ENCODE measurements at places on chromosomes 5 and 9.

DNA sequence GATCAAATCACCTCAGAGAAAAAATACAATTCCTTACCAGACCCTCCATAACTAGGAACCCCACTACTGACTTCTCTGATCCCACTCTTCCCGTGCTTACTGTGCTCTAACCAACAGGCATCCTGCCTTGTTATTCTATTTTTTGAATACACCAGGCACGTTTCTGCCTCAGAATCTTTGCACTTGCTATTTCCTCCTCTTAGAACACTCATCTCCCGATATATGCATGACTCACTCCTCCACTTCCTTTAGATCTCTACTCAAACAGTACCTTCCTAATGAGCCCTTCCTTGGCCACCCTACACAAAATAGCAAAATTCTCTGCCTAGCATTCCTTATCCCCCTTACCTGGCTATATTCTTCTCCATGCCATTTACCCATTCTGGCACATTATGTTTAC, 43.9 kb downstream of the MAPKAP1 start:
- no peak for DNase-seq

GRCh38 chr5:127586811-127587210, 62.1 kb upstream of the CTXN3 start:
- DNase-seq = no peak

DNA sequence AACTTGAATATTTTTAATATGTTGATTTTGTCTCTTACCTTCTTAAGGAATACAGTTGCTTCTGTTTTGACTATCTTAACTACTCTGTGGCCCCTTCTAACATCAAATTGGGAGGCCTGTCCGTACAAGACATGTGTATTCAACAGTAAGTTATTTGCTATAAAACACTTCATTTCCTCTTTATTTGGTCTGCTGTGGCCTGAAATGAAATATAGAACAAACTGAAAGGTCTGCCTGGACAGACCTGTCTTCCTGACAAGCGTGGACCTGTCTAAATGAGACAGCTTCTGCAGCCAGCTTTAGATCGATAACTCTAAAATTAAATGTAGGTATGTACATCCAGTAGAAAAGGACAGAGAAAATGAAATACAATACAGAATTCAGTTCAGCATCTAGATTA, 2.2 kb upstream of the LPAR1 start:
- DNase-seq = no peak

DNA sequence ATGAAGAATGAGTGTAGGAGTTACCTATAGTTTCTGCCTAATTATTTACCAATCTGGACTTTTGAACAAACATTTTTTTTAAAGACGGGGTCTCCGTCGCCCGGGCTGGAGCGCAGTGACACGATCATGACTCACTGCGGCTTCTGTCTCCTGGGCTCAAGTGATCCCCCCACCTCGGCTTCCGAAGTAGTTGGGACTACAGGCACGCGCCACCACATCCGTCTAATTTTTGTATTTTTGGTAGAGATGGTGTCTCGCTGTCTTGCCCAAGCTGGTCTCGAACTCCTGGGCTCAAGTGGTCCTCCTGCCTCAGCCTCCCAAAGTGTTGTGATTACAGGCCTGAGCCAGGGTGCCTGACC, 1.5 kb downstream of the CTNNA1 start:
- DNase-seq = no peak

DNA sequence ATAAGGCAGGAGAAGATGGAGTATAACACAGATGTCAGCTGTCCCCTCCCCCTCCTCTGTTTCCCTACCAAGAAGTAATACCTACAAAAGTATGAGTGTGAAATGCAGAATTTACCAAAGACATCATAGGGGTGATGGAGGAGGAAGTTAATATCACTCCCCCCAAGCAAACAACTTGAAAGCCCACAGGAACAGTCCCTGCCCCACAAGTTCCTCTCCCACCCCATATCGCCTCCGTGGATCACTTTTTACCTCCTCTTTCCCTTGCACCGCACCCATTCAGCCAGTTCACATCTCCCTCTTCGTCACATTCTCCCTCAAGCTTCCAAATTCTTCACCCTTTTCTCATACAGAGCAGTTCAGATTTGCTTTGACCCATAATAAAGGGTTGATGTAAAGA, 7.0 kb upstream of the SIL1 start:
- no peak for DNase-seq

DNA sequence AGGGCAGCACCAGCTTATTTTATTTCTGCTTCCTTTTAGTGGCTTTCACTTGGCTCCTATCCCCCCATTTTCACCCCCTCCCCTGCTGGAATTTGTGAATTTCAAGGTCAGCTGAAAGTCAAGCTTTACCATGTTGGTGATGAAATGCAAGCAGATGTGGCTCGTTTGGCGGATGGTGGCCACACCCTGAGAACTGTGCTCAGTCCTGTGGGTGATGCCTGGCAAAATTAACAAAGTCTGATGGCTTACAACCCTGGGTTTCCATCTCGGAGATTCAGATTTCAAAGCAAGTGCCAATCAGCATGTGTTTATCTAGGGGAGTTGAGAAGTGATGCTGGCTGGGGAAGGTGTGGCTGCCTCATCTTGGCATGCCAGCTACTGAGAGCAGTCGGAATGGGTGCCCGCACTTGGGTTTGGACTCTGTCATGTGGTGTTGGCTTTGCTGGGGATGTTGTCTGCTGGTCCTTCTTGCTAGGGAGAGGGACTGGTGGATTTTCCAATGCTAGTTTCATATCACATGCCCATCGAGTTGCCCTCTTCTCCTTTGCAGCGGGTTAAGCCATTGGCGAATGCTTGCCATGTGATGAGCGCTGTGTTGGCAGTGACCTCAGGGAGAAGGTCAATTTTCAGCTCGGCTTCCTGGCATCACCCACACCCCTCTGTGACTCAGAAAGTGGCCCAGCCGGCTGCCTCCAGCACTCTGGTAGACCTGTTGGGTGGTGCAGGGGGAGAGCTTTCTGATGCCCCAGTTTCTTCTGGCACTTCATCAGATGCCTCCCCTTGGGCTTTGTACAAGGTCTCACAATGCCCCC, 77.0 kb upstream of the PITX1 start:
- no peak for DNase-seq

DNA sequence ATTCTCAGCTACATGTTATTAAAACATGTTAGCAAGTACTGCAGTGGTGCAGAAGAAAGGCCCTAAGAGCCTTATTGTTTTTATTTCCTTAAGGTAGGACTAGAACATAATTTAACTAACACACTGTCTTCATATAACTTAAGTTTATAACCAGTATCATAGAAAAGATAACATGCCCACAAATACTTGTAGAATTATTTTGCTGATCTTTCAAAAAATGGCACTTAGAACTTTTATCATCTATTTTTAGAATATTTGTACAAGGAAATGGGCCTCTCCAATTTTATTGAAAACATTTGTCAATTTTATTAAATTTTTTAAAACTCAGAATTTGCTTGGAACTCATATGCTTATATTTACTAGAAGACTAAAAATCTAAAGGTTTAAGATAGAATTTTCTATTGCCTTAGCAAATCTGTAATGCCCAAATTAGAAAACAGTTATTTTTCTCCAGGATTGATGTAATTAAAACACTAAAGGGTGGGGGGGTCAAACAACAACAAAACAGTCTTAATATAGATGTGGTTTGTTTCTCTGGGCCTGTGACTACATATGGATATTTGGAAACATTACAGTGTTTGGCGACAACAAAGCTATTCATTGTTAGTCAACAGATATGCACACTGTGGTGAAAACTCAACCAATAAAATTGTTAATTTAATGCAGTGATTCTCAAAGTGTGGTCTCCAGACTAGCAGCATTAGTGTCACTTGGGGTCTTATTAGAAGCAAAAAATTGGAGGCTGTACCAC, 360.4 kb downstream of the PDE4D start:
- DNase-seq = no peak

GRCh38 chr5:152255411-152255810, 149.7 kb downstream of the NMUR2 start:
- no peak for DNase-seq
